WTC11 (cell line): ENCODE measurements at places on chromosomes 1 and 21. TPM values are rescaled to one million over a fixed set of nuclear protein-coding genes. Genes with fewer than 3 reads are reported as not detected.

DNA sequence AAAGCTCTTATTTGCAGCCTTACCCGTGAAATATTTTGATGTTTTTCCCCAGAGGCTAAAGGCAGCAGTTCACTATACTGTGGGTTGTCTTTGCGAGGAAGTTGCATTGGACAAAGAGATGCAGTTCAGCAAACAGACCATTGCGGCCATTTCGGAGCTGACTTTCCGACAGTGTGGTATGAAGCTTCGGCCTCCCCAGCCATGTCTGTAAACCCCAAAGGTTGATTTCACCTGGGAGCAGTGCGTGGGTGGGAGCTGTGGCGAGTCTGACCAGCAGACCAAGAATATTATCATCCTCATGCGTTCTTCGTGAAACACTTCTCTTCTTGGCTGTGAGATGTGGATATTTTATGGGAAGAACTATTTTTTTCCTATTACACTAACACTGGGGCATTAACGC, 3.6 kb downstream of the CENPS start:
- no peak for DNase-seq
- no peaks in the 10 kb centered on the region for H3K27me3 ChIP-seq
- H3K27ac ChIP-seq = no peak overlapping the region
- peaks cover 16% of the 10 kb centered on the region for H3K4me1 ChIP-seq
- no peak overlapping the region for H3K4me3 ChIP-seq

GRCh38 chr1:171245458-171246064, 2.7 kb upstream of the FMO1 start:
- no peak overlapping the region for H3K27ac ChIP-seq
- H3K27me3 ChIP-seq = peaks cover 25% of the 10 kb centered on the region
- H3K4me1 ChIP-seq = peaks cover 18% of the 10 kb centered on the region
- no peak overlapping the region for H3K4me3 ChIP-seq

GRCh38 chr1:231666937-231667608, 40.5 kb downstream of the DISC1 start:
- H3K27ac ChIP-seq = no peak overlapping the region
- no peak overlapping the region for H3K4me3 ChIP-seq
- no peaks in the 10 kb centered on the region for H3K27me3 ChIP-seq
- DNase-seq = no peak

GRCh38 chr1:202283991-202284390, 57.7 kb downstream of the UBE2T start:
- peaks cover 17% of the 10 kb centered on the region for H3K4me1 ChIP-seq
- peaks cover 6% of the 10 kb centered on the region; the same call in 1 of the 2 replicates for H3K27me3 ChIP-seq
- no peak overlapping the region for H3K4me3 ChIP-seq
- DNase-seq = no peak
- no peak overlapping the region for H3K27ac ChIP-seq
- H3K36me3 ChIP-seq = no peaks in the 10 kb centered on the region

GRCh38 chr1:204617256-204618147, 68.0 kb downstream of the LRRN2 start:
- H3K27ac ChIP-seq = no peak overlapping the region
- no peak overlapping the region for H3K4me3 ChIP-seq
- no peaks in the 10 kb centered on the region for H3K36me3 ChIP-seq
- peaks cover 10% of the 10 kb centered on the region for H3K4me1 ChIP-seq
- DNase-seq = no peak
- H3K27me3 ChIP-seq = no peaks in the 10 kb centered on the region; the same call in none of the 2 replicates

Gene TRIM58
- 1.0 to 1.9 TPM (median 1.6 TPM) in 3 replicates for total RNA-seq

Gene RHEX
- not detected in 3 replicates for total RNA-seq

- no peak overlapping the region for H3K27ac ChIP-seq
- H3K4me1 ChIP-seq = peaks cover 14% of the 10 kb centered on the region
- H3K27me3 ChIP-seq = no peaks in the 10 kb centered on the region; the same call in 1 of the 2 replicates
- H3K36me3 ChIP-seq = no peaks in the 10 kb centered on the region
- DNase-seq = no peak
Measured at GRCh38 chr1:182087304-182087703, 25.8 kb upstream of the ZNF648 start.

DNA sequence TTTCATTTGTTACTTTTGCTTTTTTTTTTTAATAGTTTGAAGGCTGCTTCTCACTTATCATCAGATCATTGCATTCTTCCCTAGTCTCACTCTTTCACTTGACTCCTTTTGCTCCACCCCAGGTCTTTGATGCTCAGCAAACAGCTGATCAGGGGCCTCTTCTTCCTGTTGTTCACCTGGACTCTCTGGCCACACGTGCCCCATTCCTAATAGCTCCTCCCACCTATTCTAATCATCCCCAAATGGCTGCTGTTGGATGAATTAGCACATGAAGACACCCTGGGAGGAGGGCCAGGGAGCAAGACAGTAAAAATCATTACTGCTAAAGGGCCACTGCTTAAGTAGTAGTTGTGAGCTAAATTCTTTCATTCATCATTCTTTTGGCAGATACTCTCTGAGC, 119.5 kb downstream of the MAB21L3 start:
- H3K4me1 ChIP-seq = peaks cover 18% of the 10 kb centered on the region
